ENCODE measurements at places on chromosomes 3 and 15. TPM values are rescaled to one million over a fixed set of nuclear protein-coding genes. Genes with fewer than 3 reads are reported as not detected.

The ADAMTSL3 gene
- total RNA-seq: 1.9 TPM

DNA sequence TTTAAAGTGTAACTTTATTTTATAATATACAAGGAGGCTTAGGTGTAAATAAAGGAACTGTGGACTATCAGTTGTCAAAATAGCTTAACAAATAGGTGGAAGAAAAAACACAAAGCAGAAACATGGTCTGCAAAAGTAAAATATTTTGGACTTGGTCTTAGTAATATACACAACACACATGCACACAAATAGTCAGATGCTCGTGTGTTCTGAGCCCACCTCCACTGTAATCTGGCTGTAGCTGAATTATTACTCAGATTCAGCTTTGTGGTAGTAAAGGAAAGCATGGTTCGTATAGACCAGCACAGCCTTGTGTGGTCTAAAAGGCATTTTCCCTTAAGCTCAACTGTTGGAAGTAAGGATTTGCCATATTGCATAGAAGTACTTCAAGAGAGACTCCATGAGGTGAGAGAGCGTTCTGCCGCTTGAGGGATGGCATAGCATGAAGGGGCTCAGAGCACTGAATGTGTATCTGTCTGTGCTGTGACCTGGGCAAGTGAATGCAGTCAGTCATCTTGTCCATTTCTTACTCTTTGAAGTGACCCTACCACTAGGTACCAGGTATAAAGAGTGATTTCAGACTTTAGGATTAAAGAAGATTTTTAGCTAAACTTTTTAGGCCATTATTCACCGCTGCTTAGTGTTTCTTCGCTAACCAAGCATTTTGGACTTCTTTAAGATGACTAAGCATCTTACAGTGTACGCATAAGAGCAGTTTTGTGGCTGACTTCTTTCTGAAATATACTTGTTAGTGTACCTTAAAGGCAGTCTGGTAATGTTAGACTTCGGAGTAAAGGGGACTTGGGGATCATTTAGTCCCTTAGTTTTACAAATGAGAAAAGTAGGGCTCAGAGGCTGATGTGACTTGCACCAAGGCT lies 15.2 kb downstream of the TPM1 start:
- H3K4me3 ChIP-seq: no peak overlapping the region
- no peak overlapping the region for H3K27ac ChIP-seq
- no peak for DNase-seq

The CCR8 gene
- not detected for total RNA-seq

The GREM1 gene
- total RNA-seq: 13.3 TPM

- no peak overlapping the region for H3K27ac ChIP-seq
- H3K27me3 ChIP-seq: no peaks in the 10 kb centered on the region
- H3K36me3 ChIP-seq: no peaks in the 10 kb centered on the region
- DNase-seq: no peak
- H3K4me3 ChIP-seq: no peak overlapping the region
Measured at GRCh38 chr3:27666272-27666671, 55.9 kb downstream of the EOMES start.

- no peaks in the 10 kb centered on the region for H3K36me3 ChIP-seq
- H3K27ac ChIP-seq: no peak overlapping the region
- peak; percentile 26 for DNase-seq
- no peaks in the 10 kb centered on the region for H3K27me3 ChIP-seq
Measured at GRCh38 chr3:48236531-48236930, 4.4 kb upstream of the ZNF589 start.

- no peaks in the 10 kb centered on the region for H3K4me1 ChIP-seq
- no peak overlapping the region for H3K27ac ChIP-seq
- no peak for DNase-seq
- H3K27me3 ChIP-seq: no peaks in the 10 kb centered on the region
- H3K36me3 ChIP-seq: no peaks in the 10 kb centered on the region
- H3K4me3 ChIP-seq: no peak overlapping the region
Measured at GRCh38 chr3:53763353-53763752, 82.9 kb downstream of the CHDH start.

GRCh38 chr3:115100806-115101205 lies 46.3 kb downstream of the ZBTB20 start:
- no peaks in the 10 kb centered on the region for H3K4me1 ChIP-seq
- no peaks in the 10 kb centered on the region for H3K27me3 ChIP-seq
- H3K27ac ChIP-seq: peak overlapping the region; percentile 62
- no peak overlapping the region for H3K4me3 ChIP-seq
- DNase-seq: no peak

The HEXA gene
- total RNA-seq: 70.8 TPM

DNA sequence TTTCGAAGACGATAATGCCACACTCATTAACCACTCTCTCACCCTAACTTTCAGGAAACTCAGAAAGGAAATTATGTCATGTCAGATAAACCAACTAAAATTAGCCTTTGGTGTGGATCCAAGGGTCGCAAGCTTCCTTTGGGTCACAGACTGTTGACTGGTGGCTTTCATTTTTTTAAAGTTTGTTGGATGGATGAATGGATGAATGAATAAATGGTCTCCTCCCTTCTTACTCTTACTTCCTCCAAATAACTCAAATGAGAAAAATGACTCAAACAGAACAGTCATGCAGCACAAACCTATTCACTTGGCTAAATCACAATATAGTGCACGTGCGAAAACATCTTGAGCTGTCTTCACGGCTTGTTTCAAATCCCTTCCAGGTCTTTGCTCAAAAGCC lies 82.9 kb upstream of the HACD2 start:
- H3K27ac ChIP-seq: no peak overlapping the region
- H3K36me3 ChIP-seq: peaks cover 32% of the 10 kb centered on the region
- no peak for DNase-seq
- H3K27me3 ChIP-seq: no peaks in the 10 kb centered on the region

The CHRD gene
- total RNA-seq: 17.3 TPM

DNA sequence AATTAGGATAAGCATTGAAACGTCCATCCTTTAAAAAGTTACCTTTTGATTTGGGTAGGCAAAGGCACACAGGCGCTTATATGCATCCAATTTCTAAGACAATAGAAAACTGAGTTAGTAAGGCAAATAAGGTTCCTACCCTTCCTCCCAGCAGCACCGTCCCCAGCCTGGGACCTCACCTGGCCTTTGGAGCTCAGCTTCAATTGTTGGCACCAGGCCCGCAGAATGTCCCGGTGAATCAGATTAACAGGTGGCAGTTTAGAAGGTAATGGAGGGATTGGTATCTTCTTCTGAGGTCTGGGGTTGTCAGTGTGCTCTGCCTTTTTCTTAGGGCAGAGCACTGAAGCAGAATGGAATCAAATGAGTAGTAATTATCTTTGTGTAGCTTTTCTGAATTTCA lies 5.7 kb downstream of the DPPA4 start:
- H3K4me3 ChIP-seq: no peak overlapping the region
- H3K27ac ChIP-seq: no peak overlapping the region
- H3K27me3 ChIP-seq: no peaks in the 10 kb centered on the region
- no peaks in the 10 kb centered on the region for H3K36me3 ChIP-seq
- H3K4me1 ChIP-seq: no peaks in the 10 kb centered on the region

The CLDN1 gene
- total RNA-seq: 1.1 TPM

DNA sequence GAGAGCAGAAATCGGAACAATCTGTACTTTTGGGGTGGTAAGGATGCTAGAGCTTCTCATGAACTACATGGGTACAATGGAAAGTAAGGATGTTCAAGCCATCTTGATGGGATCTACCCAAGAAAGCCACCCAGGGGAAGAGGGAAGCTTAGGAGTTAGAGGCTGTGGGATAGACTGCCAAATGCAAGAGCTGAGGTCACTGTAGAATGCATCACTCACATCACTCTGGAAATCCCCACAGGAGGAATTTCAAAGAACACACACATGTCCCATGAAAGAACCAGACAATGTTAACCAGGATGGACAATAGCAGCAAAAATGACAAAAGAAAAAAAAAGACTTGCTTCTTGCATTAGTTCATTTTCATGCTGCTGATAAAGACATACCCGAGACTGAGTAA lies 32.8 kb upstream of the UBE2E2 start:
- no peak overlapping the region for H3K27ac ChIP-seq
- no peaks in the 10 kb centered on the region for H3K4me1 ChIP-seq
- H3K27me3 ChIP-seq: no peaks in the 10 kb centered on the region
- no peaks in the 10 kb centered on the region for H3K36me3 ChIP-seq
- no peak for DNase-seq
- H3K4me3 ChIP-seq: no peak overlapping the region
